ENCODE measurements at places on chromosomes 3 and 15.

- DNase-seq, result no peak
Observed at GRCh38 chr15:84889991-84890669, 5.7 kb downstream of the SLC28A1 start.

- DNase-seq, result no peak
Observed at GRCh38 chr3:185527364-185527763, 25.0 kb downstream of the LIPH start.

- DNase-seq, result peak; percentile 40
Observed at GRCh38 chr3:48634661-48635221, 520 bp downstream of the SLC26A6 start.

- DNase-seq, result no peak
Observed at GRCh38 chr15:72195101-72195511, 2.5 kb downstream of the GRAMD2A start.

DNA sequence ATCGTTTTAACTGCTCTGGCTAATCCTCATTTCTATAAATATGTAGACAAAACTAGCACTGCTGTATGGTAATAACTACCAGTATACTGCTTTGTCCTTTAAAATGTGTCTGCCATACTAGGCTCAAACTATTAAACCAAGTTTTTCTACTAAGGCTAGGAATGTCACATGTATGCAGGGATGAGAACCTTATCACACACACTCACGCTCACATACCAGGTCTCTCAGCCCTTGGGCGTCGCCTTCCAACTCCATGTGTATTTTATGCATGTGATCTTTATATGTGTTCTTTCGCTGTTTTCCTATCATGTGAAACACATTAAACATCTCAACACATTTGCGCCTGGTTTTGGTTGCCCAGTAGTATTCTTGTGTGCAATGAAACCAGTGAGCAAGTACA is 32.6 kb downstream of the ATP2C1 start:
- no peak for DNase-seq

DNA sequence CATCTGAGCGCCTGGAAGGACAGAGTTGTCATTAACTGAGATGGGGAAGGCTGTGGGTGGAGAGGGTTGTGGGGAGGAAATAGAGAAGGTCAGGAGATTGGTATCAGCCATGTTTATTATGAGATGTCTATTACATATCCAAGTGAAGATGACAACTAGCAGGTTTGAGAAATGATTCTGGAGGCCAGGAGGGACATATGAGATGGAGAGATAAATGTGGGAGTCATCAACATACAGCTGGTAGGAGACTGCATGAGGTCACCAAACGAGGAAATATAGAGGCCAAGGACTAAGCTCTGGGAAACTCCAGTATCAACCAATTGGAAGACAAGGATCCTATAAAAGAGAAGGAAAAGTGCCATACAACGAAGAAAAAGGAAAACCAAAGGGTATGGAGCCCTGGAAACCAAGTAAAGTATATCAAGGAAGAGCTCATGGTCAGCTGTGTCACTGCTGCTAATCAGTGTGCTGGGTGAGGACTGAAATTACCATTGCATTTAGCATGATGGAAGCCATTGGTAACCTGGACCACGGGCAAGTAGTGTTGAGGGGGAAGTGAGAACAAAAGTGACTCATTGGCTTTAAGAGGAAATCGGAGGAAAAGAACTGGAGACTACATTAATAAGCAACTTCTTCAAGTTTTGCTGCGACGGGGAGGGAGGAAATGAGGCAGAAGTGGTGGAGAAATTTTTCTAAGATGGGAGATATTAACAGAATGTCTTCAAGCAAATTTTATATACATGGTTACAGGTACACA is 14.0 kb upstream of the UACA start:
- DNase-seq, result no peak

DNA sequence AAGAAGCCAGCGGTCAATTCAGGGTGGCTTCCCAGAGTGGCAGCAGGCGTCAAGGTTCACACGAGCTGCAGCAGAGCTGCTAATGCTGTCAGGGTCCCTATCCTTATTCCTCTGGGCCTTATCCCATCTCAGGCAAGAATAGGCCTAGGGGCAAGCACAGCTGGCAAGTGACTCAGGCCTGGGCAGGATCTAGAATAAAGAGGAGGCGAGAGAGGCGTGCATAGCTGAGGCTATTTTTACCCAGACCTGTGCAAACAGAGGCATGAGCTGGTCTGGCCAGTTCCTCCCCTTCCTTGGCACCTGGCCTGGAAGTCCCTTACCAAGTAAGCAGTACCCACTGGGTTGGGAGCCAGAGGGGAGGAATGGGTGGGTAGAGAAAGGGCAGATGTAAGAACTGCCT is 12.2 kb upstream of the VIPR1 start:
- no peak for DNase-seq

- DNase-seq, result no peak
Observed at GRCh38 chr3:99627062-99627826, 11.2 kb upstream of the COL8A1 start.

DNA sequence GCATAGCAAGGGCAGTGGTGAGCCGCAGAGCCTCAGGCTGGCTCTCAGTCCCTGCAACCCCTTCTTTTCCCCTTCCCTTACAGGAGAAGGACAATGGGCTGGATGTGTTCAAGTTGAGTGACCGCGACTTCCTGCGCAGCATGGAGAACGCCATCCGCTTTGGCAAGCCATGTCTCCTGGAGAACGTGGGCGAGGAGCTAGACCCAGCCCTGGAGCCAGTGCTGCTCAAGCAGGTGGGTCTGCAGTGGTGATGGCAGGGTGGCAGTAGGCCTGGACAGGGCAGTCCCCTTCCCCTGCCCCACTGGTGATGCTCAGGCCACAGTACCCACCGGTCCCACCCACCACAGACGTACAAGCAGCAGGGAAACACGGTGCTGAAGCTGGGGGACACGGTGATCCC is 53.8 kb downstream of the SEMA3G start:
- no peak for DNase-seq

- DNase-seq, result no peak
Observed at GRCh38 chr3:97763586-97764406, 762 bp upstream of the ARL6 start.

- DNase-seq, result no peak
Observed at GRCh38 chr15:70088887-70089691, 8.6 kb downstream of the TLE3 start.

DNA sequence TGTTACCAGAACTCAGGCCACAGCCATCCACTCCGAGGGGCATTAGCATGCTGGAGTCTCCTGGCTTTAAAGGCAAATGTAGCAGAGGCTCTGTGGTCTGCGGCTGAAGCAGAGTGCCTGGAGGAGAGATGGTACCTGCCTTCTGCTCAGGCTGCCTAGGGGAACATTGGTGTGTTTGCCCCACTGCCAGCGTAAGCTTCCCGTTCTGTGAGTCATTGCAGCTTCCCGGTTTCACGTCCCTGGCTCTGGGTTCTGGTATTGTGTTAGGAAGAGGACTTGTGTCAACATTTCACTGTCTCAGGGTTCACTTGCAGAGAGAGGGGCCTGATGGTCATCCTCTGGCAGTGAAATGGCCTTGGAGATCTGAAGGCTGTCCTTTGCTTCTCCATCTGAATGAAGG is 1.8 kb downstream of the GASK1A start:
- DNase-seq, result no peak

GRCh38 chr3:69008980-69009379 is 4.5 kb downstream of the EOGT start:
- no peak for DNase-seq

DNA sequence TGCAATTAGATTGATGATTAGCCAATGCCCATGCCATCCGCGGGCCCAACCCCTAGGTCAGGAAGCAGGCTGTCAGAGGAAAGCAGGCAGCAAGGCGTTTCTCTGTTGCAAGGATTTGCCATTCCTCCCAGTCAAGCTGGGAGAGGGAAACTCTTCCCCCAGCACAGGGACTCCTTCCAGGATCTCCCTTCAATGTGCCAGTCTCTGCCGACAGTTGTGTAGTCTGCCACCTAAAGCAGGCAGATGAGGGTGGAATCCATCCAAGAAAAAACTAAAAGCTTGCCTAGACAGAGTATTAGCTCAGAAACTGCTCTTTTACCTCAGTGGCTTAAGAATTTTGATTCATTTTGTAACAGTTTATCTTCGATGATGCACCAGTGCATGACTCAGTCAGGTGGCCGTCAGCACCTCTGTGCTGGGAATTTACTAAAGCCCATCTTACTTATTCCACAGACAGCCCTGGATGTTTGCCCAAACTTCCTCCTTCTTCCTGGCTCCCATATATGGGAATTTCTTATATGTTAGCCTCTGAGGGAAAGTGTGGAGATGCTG is 501.5 kb upstream of the THBS1 start:
- DNase-seq, result no peak

DNA sequence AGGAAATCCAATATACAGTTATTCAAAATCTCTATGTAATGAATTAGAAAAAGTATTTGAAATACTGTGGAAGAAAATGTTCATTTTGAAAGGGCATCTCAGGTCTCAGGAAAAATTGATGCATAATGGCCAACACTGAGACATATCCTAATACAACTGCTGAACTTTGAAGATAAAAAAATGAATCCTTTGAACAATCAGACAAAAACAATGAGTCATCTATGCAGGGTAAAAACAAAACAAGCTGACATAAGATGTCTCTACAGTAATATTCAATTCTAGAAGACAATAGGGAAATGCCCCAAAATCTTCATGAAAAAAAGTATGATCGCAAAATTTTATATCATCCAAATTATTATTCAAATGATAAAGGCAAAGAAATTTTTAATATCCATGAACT is 34.0 kb upstream of the ZNF280D start:
- DNase-seq, result no peak

DNA sequence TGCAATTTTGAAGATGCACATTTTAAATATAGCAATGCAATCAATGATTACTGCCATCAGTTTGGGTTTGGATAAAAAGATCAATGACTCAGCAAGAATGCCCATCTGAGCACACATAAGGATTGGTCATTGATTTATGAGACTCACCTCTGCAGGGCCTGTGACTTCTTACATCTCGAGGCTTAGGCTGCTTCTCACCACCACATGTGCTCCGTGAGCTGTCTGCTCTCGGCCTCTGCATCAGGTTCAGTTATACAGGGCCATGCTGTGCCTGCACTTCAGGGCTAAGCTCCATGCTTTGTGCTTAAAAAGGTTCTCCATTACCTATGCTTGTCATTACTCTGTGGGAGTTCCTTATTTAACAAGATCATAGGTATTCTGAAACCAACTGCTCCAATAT is 887.5 kb downstream of the DIPK2A start:
- DNase-seq, result no peak

DNA sequence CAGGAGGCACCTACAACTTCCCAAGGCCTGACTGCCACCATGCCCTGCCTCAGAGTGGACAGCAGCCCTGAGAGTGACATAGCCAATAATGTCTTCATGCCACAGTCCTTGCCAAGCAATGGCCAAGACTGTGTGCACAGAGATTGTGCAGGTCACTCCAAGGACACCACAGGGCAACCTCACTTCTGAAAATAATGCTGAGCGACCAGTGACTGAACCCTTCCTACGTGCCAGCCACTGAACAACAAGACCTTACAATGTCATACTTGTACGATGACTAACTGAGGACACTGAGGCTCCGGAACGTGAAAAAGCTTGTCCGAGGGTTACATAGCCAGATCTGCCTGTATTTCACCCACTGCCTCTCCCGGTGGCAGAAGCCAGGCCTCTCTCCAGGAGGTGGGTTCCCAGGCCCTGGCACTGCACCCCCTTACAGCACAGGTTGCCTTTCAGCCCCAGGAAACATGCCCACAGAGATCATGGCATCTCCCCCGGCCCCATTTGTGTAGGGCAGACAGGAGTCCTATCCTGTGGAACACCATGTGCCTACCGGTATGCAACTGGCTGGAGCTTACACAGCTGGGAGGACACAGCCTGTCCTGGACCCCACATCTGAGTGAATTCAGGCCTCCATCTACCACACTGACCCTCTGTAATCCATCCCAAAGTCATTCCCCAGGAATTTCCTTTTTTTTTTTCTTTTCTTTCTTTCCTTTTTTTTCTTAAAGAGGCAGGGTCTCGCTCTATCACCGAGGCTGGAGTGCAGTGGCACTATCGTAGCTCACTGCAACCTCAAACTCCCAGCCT is 72.3 kb downstream of the SLC12A8 start:
- DNase-seq, result no peak

DNA sequence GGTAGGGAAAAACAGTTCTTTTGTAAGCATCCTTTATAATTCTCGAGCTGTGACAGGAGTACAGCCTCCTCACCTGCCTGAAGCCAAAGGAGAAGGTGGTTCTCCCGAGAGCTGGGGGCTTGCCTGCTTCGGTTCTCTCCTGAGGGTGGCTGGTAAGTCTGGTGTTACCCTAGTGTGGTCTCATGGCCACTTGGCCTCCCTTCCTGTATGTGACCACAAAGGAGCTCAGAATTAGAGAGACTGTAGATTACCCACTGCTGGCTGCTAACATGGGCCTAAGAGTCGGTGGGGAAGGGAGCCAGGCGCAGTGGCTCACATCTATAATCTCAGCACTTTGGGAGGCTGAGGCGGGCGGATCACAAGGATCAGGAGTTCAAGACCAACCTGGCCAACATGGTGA is 12.6 kb downstream of the PDHB start:
- no peak for DNase-seq

- no peak for DNase-seq
Observed at GRCh38 chr3:81965696-81966095, 204.3 kb upstream of the GBE1 start.

DNA sequence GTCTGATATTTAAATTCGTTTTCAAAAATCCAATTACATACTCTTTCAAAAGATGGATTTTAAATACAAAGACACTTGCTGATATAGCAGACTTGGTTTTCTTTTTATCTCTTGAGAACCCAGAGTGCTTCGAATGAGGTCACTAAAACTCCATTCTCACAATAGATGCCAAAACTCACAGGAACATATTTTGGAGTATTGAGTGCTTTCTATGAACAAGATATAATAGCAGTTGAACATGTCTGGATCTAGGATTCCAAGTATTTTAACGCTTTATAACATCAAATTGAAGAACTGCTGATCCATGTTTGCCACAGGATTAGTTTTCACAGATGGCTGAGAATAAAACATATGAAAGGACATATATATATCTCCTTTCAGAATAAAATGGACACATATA is 113.2 kb downstream of the SAMMSON start:
- DNase-seq, result no peak

- no peak for DNase-seq
Observed at GRCh38 chr3:129722527-129722926, 116.1 kb upstream of the PLXND1 start.

- DNase-seq, result no peak
Observed at GRCh38 chr15:79084308-79084968, 6.1 kb downstream of the RASGRF1 start.

GRCh38 chr3:134239538-134239937 is 11.1 kb downstream of the RYK start:
- DNase-seq, result no peak

GRCh38 chr15:100140527-100141308 is 201.1 kb downstream of the ADAMTS17 start:
- no peak for DNase-seq

- no peak for DNase-seq
Observed at GRCh38 chr15:29283381-29283780, 13.8 kb upstream of the NSMCE3 start.

DNA sequence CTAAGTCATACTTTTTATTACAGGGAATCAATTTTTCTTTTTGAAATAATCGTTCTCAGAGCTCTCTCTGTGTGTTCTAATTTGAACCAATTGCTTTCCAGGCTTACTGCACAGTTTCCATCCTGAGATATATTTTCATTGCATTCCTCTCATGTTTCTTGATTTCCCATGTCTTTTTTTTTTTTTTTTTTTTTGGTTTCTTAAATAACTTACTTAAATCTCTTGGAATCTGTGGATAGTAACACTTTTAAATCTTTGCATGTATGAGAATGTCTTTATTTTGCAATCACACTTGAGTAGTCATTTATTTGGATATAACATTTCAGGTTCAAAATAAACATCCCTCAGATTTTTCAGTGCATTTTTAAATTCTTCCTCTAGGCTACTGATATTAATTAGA is 14.5 kb upstream of the ABTB1 start:
- no peak for DNase-seq

- no peak for DNase-seq
Observed at GRCh38 chr15:69595009-69595791, 142.6 kb downstream of the RPLP1 start.

All from T-helper 17 cell (primary cell).